ENCODE measurements at places on chromosomes 4 and X. TPM values are rescaled to one million over a fixed set of nuclear protein-coding genes. Genes with fewer than 3 reads are reported as not detected.

Gene F9
- polyA plus RNA-seq, result not detected

Gene TCEAL9
- 29.5 TPM for polyA plus RNA-seq

Gene PPP4R3C
- 0.02 TPM for polyA plus RNA-seq

Gene TRPC3
- polyA plus RNA-seq, result not detected

Gene SLC16A2
- polyA plus RNA-seq, result 13.1 TPM

Gene ZNF81
- polyA plus RNA-seq, result 3.5 TPM

Gene CLDN22
- not detected for polyA plus RNA-seq

Gene MAGEC2
- polyA plus RNA-seq, result 2.0 TPM

Gene TMEM156
- polyA plus RNA-seq, result 0.15 TPM

Gene ETDB
- polyA plus RNA-seq, result not detected

Gene FGF5
- polyA plus RNA-seq, result 17.7 TPM

Gene WDR17
- 1.1 TPM for polyA plus RNA-seq

Gene CLIC2
- polyA plus RNA-seq, result 0.16 TPM

Gene PPBP
- not detected for polyA plus RNA-seq

Gene TAF7L
- 0.39 TPM for polyA plus RNA-seq

Gene NHSL2
- polyA plus RNA-seq, result 1.7 TPM

Gene PCDH19
- 0.02 TPM for polyA plus RNA-seq

Gene ARMCX2
- polyA plus RNA-seq, result 38.1 TPM

Gene LGI2
- polyA plus RNA-seq, result not detected

Gene DIPK2B
- 0.02 TPM for polyA plus RNA-seq

Gene SOWAHD
- 0.32 TPM for polyA plus RNA-seq

Gene HELT
- not detected for polyA plus RNA-seq

Gene TEX28
- not detected for polyA plus RNA-seq

Gene SLC2A9
- polyA plus RNA-seq, result not detected

Gene RNF150
- 5.8 TPM for polyA plus RNA-seq

Gene PDLIM3
- polyA plus RNA-seq, result 0.08 TPM

Gene UGT8
- not detected for polyA plus RNA-seq

Gene VCX
- polyA plus RNA-seq, result not detected

Gene PROM1
- polyA plus RNA-seq, result not detected

Gene SMIM10
- 2.4 TPM for polyA plus RNA-seq

Gene MFAP3L
- polyA plus RNA-seq, result 8.5 TPM

Gene SPATA18
- polyA plus RNA-seq, result 0.84 TPM

Gene FREM3
- 0.03 TPM for polyA plus RNA-seq

Gene LRIT3
- not detected for polyA plus RNA-seq

Gene ZBTB33
- 1.5 TPM for polyA plus RNA-seq

Gene SHROOM2
- not detected for polyA plus RNA-seq

Gene VGLL1
- polyA plus RNA-seq, result not detected

Gene TASL
- not detected for polyA plus RNA-seq

Gene DDX53
- 0.23 TPM for polyA plus RNA-seq

Gene BBS12
- polyA plus RNA-seq, result 1.5 TPM

Gene COX7B2
- not detected for polyA plus RNA-seq

Gene GDPD2
- polyA plus RNA-seq, result 0.08 TPM

Gene TEX13B
- not detected for polyA plus RNA-seq

Gene HPGDS
- polyA plus RNA-seq, result not detected

Gene ADH7
- polyA plus RNA-seq, result not detected

Gene PCDH10
- 0.05 TPM for polyA plus RNA-seq

Gene SORCS2
- polyA plus RNA-seq, result 1.6 TPM

Gene DUSP21
- polyA plus RNA-seq, result not detected

Gene CXCL10
- not detected for polyA plus RNA-seq

Gene CLTRN
- polyA plus RNA-seq, result 0.16 TPM

Gene CXCL1
- polyA plus RNA-seq, result 0.06 TPM

All from SK-N-SH (cell line).